SHP77 (cell line): ENCODE measurements at places on chromosomes 4 and X.
A peak's percentile ranks its signal among the peaks of the same experiment; 100 is the strongest.

GRCh38 chrX:22357621-22358020 lies 84.9 kb downstream of the CBLL2 start:
- DNase-seq = no peak

GRCh38 chr4:17502756-17503155 lies 9.1 kb downstream of the QDPR start:
- DNase-seq = no peak

DNA sequence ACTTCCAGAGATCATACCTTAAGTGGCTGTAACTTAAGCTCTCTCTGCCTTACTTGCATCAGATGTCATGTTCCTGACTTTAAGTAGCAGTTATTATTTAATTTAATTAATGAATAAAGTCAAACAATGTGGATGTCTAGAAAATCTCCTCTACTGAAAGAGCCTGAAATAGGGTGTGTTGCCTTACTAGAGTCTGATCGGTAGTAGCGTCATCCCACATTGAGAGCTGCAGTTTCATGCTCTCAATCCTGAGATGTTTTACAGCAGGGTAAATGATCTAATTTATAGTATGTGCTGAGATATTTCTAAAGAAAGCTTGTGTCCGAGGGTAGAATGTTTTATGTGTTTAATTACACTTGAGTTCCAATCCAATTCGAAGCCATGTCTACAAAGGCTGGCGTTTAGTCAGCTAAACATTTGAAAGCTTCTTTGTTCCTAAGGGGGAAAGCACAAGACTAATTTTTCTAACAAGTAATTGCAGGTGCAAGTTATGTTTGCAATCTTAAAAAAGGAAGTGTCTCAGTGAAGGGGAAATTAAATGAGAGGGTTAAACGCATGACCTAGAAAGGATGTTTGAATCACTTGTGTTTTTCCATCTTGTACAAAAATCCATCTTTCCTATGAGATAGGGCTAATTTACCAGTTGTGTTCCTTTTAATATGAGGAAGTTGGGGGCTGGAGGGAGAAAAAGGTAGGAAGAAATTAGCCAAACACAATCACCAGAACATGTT lies 391.0 kb upstream of the MAGEB2 start:
- DNase-seq = no peak

DNA sequence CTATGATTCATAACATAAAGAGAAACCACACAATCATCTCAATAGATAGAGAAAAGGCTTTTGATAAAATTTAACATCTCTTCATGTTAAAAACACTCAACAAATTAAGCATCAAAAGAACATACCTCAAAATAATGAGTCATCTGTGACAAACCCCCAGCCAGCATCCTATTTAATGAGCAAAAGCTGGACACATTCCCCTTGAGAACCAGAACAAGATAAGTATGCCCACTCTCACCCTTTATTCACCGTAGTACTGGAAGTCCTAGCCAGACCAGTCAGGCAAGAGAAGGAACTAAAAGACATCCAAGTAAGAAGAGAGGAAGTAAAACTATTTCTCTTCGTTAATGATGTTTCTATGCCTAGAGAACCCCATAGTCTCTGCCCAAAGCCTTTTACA lies 507.2 kb downstream of the PABPC4L start:
- no peak for DNase-seq

DNA sequence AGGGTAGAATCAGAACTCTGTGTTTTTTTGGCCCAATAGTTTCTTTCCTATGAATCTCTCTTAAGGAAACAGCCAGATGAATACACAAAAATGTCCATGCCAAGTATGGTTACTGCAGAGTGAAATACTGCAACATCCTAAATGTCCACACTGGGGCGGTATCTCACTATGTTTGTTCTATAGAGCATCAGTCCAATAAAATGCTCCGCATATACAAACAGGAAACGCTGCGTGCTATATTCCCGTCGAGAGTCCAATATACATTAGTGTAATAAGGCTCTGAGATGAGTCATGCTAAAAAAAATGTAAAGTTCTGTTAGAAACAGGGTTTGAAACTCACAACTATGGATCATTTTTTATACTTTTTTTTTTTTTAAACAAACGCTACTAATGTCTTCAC lies 72.9 kb upstream of the ENOX2 start:
- DNase-seq = peak; percentile 20

DNA sequence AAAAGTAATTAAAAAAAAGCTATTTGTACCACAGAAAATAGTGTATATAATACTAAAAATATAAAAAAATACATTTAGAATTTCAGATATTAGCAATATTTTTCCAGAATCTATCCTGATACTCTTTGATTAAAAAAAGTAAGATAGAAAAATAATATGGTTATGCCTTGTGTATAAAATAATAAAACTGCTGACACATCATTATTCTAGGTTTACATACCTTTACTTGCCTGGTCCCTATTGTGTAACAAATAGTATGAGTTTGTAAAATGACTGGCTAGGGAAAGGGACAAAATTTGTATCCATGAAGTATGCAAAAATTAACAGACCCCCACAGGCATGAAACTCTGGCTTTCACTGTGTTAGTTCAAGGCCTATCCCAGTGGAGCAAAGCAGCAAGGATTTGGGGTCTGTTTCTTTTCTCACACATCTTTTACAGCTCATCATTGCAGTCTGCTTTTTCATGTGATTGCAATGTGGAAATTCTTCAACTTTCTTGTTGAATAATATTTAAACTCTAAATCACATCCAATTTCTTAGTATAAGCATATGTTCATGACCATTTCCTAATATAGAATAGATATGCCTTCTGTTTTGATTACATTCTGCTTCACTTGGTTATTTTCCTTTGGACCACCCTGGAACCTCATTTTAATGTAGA lies 136.7 kb upstream of the PCDH18 start:
- no peak for DNase-seq

- DNase-seq = peak; percentile 0
Measured at GRCh38 chrX:97685753-97686152, 802.0 kb downstream of the RPA4 start.

- DNase-seq = no peak
Measured at GRCh38 chr4:115201042-115201330, 87.6 kb upstream of the NDST4 start.

GRCh38 chr4:168514249-168514852 lies 17.5 kb downstream of the PALLD start:
- DNase-seq = peak; percentile 11
